ENCODE measurements at places on chromosomes 5 and 9. TPM values are rescaled to one million over a fixed set of nuclear protein-coding genes. Genes with fewer than 3 reads are reported as not detected.

GRCh38 chr5:80255811-80256712 is at the start of gene SERINC5:
SERINC5 (minus strand) TSS chr5:80256048; CDS start chr5:80255922, 126 bp downstream.
- peak; percentile 89 for DNase-seq

DNA sequence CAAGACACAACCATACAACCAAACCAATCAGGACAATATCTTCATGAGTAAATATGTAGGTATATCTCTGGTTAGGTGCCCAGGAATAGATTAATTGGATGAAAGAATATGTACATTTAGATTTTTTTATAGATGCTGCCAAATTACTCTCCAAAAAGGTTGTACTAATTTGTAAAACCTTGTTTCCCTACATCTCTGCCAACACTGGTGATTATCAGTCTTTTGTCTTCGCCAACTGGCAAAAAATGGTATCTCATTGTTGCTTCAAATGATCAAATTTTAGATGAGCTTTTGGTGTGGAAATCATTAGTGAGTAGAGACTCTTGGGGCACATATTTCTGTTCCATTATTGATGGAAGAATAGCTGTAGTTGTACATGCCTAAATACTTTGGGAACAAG is 90.7 kb upstream of the ELL2 start:
- DNase-seq, result no peak

The SPATA31A3 gene
- total RNA-seq, result not detected

DNA sequence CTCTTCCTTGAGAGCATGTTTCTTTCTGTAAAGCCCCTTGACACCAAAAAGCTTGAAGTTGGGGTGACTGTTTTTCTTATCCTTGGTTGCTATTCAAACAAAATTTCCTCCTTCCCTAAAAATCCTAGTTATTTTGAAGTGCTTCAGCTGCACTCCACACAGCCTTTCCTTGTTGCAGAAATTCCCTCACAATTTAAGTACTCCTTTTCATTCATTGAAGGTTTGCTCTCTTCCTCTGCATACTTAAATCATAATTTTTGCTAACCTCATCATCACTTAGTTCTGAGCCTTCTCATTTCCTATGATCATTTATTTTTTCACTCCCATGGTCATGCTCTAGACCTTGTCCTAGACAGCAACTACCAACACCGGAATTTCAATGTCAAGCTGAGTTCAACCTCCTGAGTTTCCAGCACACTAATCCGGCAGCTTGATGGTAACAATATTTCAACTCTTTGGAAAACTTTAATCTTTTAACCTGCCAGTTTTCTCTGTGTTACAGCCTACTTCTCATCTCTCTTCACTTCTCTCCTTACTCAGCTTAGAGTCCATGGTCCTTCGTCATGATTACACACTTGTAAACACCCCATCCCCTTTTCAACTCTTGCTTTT is 78.7 kb upstream of the ACTBL2 start:
- DNase-seq, result no peak

DNA sequence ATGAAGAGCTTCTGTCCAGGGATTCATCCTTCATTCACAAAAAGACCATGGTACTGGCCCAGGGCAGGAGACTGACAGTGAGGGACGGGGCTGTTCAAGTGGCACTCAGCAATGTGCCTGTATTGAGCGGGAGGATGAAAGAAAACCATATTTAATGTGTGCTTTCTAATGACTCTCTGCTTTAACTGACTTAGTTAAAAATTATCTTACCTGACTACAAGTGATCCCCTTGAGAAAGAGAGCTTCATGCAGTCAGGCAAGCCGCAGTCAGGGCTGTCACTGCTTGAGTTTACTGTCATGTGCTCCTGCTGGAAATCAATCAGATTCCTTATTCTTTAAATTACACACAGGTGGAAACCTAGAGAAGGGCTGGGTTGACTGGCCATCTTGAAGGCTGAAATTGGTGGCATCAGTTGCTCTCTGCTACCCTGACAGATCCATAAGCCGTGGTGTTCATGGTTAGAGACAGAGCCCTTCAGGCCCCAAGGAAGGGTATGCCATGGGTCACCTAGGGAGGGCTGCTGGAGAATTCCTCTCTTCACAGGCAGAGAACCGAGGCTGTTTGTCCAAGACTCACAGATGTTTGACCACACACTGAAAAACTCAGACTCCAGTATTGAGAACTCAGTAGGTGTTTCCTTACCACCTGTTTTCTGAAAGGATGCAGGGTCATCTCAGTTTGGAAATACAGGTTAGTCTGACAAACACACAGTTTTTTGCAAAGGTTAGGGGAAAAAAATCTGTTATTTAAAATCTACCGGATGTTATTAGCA is 70.9 kb downstream of the TRIO start:
- DNase-seq, result no peak

GRCh38 chr5:16076657-16077056 is 102.9 kb downstream of the MARCHF11 start:
- no peak for DNase-seq

- no peak for DNase-seq
Observed at GRCh38 chr5:50807661-50808060, 141.2 kb downstream of the PARP8 start.

GRCh38 chr9:101792475-101792874 is 54.0 kb upstream of the GRIN3A start:
- DNase-seq, result no peak

- DNase-seq, result no peak
Observed at GRCh38 chr5:90571147-90571773, 12.7 kb downstream of the ADGRV1 start.

DNA sequence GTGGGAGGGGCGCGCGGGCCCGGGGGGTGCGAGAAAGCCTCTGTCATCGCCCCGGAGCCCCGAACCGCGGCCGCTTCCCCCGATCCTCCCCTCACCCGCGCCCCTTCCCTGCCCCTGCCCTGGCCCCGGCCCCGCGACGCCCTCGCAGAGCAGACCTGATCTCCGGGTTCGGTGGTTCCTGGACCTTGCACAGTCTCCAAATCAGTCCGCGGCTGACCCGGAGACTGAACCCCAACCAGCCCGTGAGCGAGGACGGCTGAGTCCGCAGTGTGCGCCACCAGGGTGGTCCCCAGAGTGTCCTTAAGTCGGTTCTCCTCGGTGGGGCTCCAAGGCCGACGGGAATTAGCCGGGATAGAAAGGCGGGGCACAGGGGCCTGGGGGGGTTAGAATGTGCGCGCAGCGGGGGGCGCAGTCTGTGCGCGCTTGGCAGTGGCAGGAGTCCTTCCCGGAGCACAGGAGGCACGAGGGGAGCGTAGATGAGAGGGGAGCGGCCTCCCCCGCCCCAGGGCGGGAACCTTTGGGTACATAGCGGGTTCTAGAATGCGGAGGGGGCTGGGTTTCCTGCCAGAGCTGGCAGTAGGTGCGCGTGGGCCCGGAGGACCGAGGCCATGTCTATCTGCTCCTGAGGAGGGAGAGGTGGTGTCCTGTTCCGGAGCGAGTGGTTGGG is 779 bp downstream of the PKN3 start:
- peak; percentile 36 for DNase-seq

GRCh38 chr5:82183828-82184227 is 94.3 kb downstream of the RPS23 start:
- DNase-seq, result no peak

The HSD17B3 gene
- not detected for total RNA-seq

DNA sequence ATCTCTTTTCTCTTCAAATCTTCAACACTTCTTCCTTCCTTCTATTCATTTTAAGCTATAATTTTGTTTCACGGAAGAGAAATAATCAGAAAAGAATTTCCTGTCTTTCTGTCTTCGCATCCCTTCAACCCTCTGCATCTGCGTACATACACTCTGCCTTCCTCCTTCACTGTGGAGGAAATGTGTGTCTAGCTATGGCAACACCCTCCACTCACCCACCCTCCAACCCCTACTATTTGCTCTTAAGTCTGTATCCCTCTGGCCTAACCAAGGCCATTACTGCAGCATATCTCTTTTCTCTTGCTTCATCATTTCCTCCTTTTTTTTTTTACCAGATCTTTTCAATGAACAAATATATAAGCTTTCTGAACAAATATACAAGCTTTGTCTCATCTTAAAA is 105.7 kb upstream of the NUDT12 start:
- DNase-seq, result no peak

DNA sequence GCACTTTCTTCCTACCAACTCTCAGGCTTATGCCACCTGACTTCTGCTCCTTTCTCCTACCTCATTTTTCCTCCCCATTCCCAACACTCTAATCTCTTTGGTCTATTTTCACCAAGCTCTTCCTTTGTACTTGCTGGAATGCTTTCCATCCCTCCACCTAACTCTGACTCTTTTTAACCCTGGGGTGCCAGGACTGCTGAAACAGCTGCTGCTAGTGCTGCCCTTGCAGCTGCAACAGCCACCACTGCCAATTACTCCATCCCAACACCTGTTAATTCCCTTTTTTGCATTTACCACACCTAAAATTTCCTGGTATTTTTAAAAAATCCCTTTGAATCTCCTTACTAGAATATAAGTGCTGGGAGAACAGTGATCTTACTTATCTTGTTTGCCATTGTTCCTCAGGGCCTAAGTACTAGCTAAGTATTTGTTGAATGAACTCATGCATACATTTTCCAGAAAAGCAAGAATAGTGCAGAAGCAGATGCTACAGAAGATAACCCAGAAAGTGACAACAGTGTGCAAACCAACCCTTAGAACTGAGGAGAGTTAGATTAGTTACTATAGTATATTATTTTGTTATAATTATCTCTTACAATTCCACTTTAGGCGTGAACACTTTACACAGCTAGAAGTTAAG is 11.5 kb downstream of the NADK2 start:
- no peak for DNase-seq

GRCh38 chr5:115507681-115508080 is 36.9 kb downstream of the FEM1C start:
- DNase-seq, result no peak

The C9orf153 gene
- total RNA-seq, result 0.59 TPM

DNA sequence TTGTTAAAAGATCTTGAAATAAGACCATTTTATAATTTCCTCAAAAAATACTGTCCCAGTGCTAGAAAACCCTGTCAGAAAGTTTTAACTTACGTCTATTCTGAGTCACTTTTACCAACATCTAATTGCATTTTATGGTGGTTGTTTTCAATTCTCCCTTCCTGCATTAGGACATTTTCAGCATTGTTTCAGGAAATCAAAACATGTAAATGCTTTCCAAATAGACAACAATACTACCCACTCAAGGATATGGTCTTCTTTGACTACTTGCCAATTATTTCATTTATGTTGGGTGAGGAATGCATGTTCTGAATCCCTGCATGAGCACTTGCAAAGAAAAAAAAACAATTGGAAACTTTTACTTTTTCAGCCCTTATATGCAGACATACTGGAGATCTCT is 284.6 kb upstream of the PDE4D start:
- no peak for DNase-seq

The KCTD16 gene
- 1.4 TPM for total RNA-seq

DNA sequence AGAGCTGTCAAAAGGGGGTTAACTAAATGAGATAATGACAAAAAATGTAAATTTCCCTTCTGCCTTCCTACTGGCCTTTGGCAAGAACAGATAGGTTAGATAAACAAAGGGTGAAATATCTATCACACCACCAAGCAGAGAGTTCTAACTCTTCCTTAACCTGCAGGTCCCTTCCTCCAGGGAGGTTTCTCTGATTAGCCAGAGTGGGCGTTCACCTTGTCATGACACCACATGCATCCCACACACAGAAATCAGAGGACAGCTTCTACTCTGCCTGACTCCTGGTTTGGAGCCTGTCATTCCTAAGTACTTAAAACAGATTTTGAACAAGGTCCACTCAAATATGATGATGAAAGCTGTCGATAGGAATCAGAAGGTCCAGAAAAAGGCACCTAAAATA is 180.0 kb downstream of the CDK5RAP2 start:
- DNase-seq, result no peak

The CETN3 gene
- total RNA-seq, result 40.6 TPM

- no peak for DNase-seq
Observed at GRCh38 chr5:67234671-67235176, 38.1 kb upstream of the CD180 start.

The RRAGA gene
- total RNA-seq, result 20.5 TPM

The MAMDC2 gene
- total RNA-seq, result not detected

The FAM169A gene
- total RNA-seq, result 6.1 TPM

The UIMC1 gene
- 41.4 TPM for total RNA-seq

DNA sequence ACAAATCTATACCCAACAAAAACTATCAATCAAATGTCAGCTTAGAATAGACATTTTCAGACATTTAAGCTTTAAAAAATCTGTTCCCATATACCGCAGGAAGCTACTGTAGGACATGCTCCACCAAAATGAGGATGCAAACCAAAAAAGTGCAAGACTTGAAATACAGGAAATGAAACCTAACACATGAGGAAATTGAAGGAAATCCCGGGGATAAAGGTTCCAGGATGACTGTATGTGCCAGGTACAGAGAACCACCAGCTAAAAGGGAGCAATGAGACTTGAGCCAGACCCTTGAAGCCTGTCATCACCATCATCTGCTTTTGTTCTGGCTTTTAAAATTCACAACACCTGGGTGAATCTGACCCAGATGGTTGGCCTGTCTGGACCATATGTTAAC is 21.4 kb downstream of the DIAPH1 start:
- no peak for DNase-seq

The RNF208 gene
- 3.1 TPM for total RNA-seq

GRCh38 chr5:111280282-111280951 is 56.2 kb downstream of the CAMK4 start:
- no peak for DNase-seq

GRCh38 chr9:130936285-130937117 is 2.5 kb downstream of the FIBCD1 start:
- DNase-seq, result no peak

The AOPEP gene
- 13.0 TPM for total RNA-seq

- DNase-seq, result no peak
Observed at GRCh38 chr5:82494942-82495341, 216.8 kb upstream of the RPS23 start.

DNA sequence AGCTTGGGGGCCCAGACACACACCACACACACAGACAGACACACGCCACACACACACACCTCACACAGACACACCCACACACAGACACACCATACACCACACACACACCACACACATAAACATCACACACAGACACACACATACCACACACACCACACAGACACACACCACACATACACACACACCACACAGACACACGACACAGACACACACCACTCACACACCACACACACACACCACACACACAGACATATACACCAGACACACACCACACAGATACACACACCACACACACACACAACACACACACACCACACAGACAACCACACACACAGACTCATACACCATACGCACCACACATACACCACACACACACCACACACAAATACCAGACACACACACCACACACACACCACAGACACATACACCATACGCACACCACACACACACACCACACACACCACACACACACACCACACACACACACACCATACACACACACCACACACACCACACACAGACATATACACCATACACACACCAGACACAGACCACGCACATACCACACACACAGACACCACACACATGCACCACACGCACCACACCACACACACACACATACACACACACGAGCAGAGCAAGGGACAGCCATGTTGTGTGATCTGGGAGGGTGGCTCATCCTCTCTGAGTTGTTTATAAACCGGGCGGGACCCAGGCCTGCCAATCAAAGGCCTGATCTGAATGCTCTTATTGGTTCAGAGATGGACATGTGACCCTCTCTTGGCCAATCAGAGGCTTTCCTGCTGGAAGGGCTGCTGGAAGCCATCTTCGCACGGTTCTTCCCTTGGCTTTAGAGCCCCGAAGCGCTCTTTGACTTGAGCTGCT is 148.3 kb downstream of the GAPVD1 start:
- peak; percentile 61 for DNase-seq

- DNase-seq, result no peak
Observed at GRCh38 chr9:91090130-91090410, 271.6 kb downstream of the AUH start.

- DNase-seq, result no peak
Observed at GRCh38 chr5:111697881-111698757, 58.9 kb downstream of the NREP start.

GRCh38 chr5:3056866-3057265 is 305.4 kb upstream of the IRX2 start:
- DNase-seq, result no peak

Data from activated naive CD4-positive, alpha-beta T cell treated with anti-CD3 and anti-CD28 coated beads, Interleukin-2, amount 50 U/mL, for 72 hours (primary cell).